ENCODE measurements at places on chromosomes 5 and 9. TPM values are rescaled to one million over a fixed set of nuclear protein-coding genes. Genes with fewer than 3 reads are reported as not detected.

CHMP5 gene
- total RNA-seq: 46.6 TPM

PHF24 gene
- total RNA-seq: 0.48 TPM

TMEM252 gene
- not detected for total RNA-seq

HMGCS1 gene
- 307 TPM for total RNA-seq

CMYA5 gene
- 0.36 TPM for total RNA-seq
